Right atrium auricular region (tissue), 2 donors: ENCODE measurements at places on chromosomes 7 and 10.
A peak's percentile ranks its signal among the peaks of the same experiment; 100 is the strongest.

DNA sequence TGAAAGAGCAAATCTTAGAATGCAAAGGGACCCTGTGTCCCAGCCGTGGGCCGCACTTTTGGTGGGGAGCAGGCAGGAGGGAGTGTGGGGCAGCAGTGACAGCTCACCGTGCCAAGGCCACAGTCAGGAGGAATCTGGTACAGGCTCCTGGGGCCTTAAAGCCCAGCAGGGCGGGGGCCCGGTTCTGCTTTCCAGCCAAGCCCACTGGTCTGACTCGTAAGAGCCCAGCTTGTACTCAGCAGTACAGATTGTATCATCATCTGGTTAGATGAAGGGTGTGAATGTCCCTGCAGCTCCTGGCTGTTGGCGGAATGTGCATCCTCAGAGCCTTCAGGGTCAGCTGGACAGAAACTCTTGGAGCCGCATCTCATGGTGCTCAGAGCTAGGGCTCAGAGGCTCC is 30.5 kb upstream of the TRIM8 start:
- DNase-seq, result no peak
- peaks cover 86% of the 10 kb centered on the region for H3K4me1 ChIP-seq
- peak overlapping the region; percentile 52 for H3K27ac ChIP-seq
- peaks cover 6% of the 10 kb centered on the region for H3K36me3 ChIP-seq
- H3K27me3 ChIP-seq, result no peaks in the 10 kb centered on the region

GRCh38 chr7:44769376-44769775 is 20.7 kb downstream of the ZMIZ2 start:
- H3K4me3 ChIP-seq, result no peak overlapping the region
- H3K36me3 ChIP-seq, result peaks cover 34% of the 10 kb centered on the region
- no peak for DNase-seq

DNA sequence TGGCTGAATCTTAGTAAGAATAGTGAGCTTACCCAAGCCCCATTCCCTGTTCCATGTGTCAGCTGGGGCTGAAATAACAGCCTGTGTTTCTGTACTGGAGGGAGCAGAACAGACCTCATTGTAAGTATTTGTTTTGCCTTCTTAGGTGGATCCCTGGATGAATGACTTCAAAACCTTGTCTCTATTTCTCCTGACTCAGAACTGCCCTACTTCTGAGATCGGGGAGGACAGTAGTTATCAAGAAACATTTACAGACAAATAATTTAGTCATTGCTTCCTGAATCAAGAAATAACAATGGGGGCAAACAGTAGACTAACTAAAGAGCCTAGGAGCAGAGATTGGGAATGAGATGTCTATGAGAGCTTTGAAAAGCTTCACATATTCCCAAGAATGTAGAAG is 58.8 kb downstream of the TPST1 start:
- H3K27me3 ChIP-seq, result no peaks in the 10 kb centered on the region
- no peak overlapping the region for H3K4me3 ChIP-seq
- H3K27ac ChIP-seq, result no peak overlapping the region
- DNase-seq, result no peak
- no peaks in the 10 kb centered on the region for H3K4me1 ChIP-seq

DNA sequence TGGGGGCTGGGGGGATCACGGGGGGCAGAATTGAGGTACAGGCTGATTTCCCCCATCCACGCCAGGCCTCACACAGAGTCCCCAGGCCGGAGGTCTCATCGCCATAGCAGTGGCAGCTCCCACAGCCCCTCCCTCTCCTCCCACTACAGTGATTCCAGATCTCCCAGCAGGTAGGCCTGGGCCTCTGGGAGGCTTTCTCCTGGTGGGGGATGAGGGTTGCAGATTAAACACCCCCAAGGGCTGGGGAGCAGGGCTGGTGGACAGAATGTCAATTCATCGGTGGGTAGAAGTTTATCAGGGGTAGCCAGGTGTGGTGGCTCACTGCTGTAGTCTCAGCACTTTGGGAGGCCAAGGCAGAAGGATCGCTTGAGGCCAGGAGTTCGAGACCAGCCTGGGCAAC is 37.2 kb upstream of the HSPB1 start:
- no peaks in the 10 kb centered on the region for H3K36me3 ChIP-seq
- no peak overlapping the region for H3K4me3 ChIP-seq
- no peaks in the 10 kb centered on the region for H3K4me1 ChIP-seq
- DNase-seq, result no peak
- peaks cover 13% of the 10 kb centered on the region for H3K27me3 ChIP-seq
- H3K27ac ChIP-seq, result no peak overlapping the region

DNA sequence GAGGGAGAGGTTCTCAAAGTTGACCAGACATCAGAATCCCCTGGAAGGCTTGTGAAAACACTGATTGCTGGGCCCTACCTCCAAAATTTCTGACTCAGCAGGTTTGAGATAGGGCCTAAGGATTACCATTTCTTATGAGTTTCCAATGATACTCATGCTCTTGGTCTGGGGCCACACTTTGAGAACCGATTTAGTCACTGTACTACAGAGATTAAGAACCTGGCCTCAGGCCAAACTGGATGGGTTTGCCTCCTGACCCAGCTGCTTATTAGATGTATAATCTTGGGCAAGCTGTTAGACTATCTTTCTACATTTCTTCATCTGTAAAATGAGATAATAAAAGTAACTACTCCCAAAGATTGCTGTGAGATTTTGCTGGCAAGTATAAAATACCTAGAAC is 77.1 kb upstream of the SCIN start:
- no peaks in the 10 kb centered on the region for H3K27me3 ChIP-seq
- H3K4me1 ChIP-seq, result no peaks in the 10 kb centered on the region
- no peak overlapping the region for H3K27ac ChIP-seq
- no peak for DNase-seq

DNA sequence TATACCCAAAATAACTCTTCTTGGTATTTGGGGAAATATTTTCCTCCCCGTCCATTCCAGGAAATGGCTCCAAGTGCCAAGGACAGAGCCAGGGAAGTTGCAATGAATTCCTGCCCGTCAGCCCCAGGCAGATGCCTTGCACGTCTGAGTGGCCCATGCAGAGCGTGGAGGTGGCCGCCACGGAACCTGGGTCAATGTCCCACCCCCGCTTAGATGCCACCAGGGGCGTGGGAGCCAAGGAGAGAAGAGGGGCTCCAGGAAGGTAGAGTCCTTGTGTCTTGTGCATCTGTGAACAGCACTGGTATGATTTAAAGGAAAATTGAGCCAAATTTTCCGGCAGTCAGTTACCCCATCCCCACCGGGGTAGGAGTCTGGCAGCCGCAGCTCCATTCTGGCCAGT is 1.6 kb downstream of the LEP start:
- no peaks in the 10 kb centered on the region for H3K36me3 ChIP-seq
- no peak overlapping the region for H3K4me3 ChIP-seq
- no peaks in the 10 kb centered on the region for H3K27me3 ChIP-seq
- no peak for DNase-seq

GRCh38 chr7:141115965-141116364 is 42.1 kb downstream of the TMEM178B start:
- no peaks in the 10 kb centered on the region for H3K4me1 ChIP-seq
- no peaks in the 10 kb centered on the region for H3K27me3 ChIP-seq
- no peak for DNase-seq
- H3K36me3 ChIP-seq, result no peaks in the 10 kb centered on the region

DNA sequence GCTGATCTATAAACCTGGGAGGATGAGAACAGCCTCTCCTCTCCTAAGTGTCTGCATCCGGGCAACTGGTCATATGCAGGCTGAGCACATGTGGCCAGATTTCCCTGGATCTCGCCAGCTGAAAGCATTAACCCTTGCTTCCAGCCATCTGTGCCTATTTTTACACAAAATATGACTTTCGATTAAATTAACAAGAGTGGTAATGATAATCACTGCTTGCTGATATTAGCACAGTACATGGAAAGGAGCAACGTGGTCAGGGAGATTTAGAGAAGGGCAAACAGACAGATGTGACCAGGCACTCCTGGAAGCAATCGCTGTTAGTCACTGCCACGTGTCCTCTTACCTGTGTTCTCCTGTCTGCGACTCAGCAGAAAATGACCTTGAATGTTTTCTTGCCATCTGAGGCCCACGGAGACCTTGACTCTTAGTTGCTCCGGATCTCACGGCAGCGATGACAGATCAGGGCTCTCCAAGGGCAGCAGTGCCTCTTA is 59.5 kb upstream of the NPTX2 start:
- no peaks in the 10 kb centered on the region for H3K36me3 ChIP-seq
- no peak overlapping the region for H3K27ac ChIP-seq
- H3K4me1 ChIP-seq, result no peaks in the 10 kb centered on the region
- DNase-seq, result no peak
- H3K4me3 ChIP-seq, result no peak overlapping the region
- no peaks in the 10 kb centered on the region for H3K27me3 ChIP-seq

GRCh38 chr10:17819836-17820235 is 10.7 kb downstream of the MRC1 start:
- H3K27me3 ChIP-seq, result no peaks in the 10 kb centered on the region
- no peaks in the 10 kb centered on the region for H3K36me3 ChIP-seq
- no peak overlapping the region for H3K4me3 ChIP-seq
- no peak overlapping the region for H3K27ac ChIP-seq

GRCh38 chr7:56105508-56105907 is 768 bp downstream of the CHCHD2 start:
- no peak for DNase-seq
- no peaks in the 10 kb centered on the region for H3K4me1 ChIP-seq
- peak overlapping the region; percentile 88 for H3K4me3 ChIP-seq
- H3K27me3 ChIP-seq, result no peaks in the 10 kb centered on the region
- H3K36me3 ChIP-seq, result peaks cover 38% of the 10 kb centered on the region
- peak overlapping the region; percentile 92 for H3K27ac ChIP-seq

DNA sequence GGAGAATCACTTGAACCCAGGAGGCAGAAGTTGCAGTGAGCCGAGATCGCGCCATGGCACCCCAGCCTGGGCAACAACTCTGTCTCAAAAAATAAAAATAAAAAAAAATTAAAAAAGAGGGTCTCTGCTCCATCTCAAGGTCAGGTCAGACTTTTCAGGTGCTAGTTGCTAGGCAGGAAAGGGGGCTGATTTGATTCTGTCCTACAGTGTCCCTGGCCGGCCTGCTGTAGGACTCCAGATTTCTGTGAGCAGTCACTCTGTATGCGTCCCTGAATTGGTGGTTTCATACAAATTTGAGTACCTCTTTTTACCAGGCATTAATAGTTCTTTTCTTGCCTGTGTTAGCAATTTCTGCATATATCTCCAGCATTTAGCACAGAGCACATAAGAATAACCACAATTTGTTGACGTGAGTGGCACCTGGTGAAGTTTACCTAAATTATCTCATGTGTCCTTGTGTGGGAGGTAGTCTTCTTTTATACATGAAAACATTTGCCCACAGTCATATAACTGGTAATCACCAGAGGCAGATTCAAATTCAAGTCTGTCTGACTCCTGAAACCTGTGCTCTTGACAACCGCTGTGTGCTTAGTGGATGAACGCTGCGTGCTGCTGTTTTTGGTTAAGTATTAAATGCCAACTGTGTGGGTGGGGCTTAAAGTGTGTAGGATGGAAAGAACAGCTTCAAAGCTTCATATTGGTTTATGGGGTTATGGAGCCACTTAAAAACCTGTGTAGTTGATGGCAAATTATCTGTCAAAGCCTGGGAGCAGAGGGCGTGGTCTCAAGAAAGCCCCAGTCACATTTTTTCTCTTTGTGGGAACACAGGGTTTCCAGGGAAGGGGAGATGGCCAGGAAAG is 3.2 kb upstream of the ZNF775 start:
- H3K27me3 ChIP-seq, result no peaks in the 10 kb centered on the region
- no peak for DNase-seq
- H3K4me3 ChIP-seq, result no peak overlapping the region
- peaks cover 29% of the 10 kb centered on the region for H3K36me3 ChIP-seq
- H3K27ac ChIP-seq, result no peak overlapping the region

DNA sequence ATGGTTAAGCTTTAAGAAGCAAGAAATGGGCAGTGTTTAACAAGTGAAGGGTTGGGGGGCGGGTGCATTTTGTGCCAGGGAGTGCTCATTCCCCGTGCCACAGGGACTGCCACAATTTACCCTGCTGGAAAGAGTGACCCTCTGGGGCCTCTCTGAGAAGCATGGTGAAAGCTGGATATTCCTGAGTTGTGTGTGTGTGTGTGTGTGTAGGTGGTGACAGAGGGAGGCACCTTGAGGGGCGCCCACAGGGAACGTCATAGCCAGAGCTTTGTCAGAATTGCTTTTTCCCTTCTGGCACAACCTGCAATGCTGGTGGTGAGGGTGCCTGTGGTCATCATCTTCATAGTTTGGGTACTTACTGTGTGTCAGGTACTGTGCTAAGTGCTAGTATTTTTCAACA is 2.5 kb upstream of the WDR86 start:
- DNase-seq, result no peak
- no peaks in the 10 kb centered on the region for H3K36me3 ChIP-seq
- H3K4me1 ChIP-seq, result no peaks in the 10 kb centered on the region
- no peak overlapping the region for H3K4me3 ChIP-seq
- H3K27ac ChIP-seq, result no peak overlapping the region

GRCh38 chr10:96495544-96495943 is 18.2 kb downstream of the TLL2 start:
- H3K27ac ChIP-seq, result no peak overlapping the region
- H3K36me3 ChIP-seq, result no peaks in the 10 kb centered on the region
- H3K27me3 ChIP-seq, result no peaks in the 10 kb centered on the region
- H3K4me3 ChIP-seq, result no peak overlapping the region
- DNase-seq, result no peak

- no peak for DNase-seq
- H3K36me3 ChIP-seq, result no peaks in the 10 kb centered on the region
- H3K27ac ChIP-seq, result no peak overlapping the region
- H3K4me1 ChIP-seq, result no peaks in the 10 kb centered on the region
- no peak overlapping the region for H3K4me3 ChIP-seq
- no peaks in the 10 kb centered on the region for H3K27me3 ChIP-seq
Observed at GRCh38 chr7:14380881-14381280, 391.4 kb upstream of the ETV1 start.

DNA sequence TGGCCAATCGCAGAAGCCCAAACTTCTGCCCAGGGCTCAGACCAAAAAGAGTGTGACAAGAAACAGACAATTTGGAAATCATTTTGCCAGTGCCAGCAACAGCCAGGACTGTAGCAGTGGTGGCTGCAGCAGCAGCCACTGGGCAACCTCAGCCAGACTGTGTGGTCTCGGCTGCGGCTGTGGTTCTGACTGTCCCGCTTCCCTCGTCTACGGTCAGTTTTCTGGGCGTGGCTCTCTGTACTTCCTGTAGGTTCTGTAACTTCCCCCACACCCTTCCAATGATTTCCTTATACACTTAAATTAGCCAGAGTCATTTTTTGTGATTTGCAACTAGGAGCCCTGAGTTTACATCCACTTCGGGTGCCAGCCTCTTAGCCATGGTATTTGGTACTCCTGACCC is 39.9 kb downstream of the CYTH3 start:
- H3K4me1 ChIP-seq, result no peaks in the 10 kb centered on the region
- peak overlapping the region; percentile 37 for H3K27ac ChIP-seq
- no peak for DNase-seq

GRCh38 chr7:159195946-159196345 is 51.3 kb upstream of the VIPR2 start:
- no peaks in the 10 kb centered on the region for H3K36me3 ChIP-seq
- no peaks in the 10 kb centered on the region for H3K4me1 ChIP-seq
- H3K4me3 ChIP-seq, result no peak overlapping the region
- no peak for DNase-seq
